WTC11 (cell line): ENCODE measurements at places on chromosomes 12 and 14. TPM values are rescaled to one million over a fixed set of nuclear protein-coding genes. Genes with fewer than 3 reads are reported as not detected.

RAN gene
- total RNA-seq, result 1,744 to 1,783 TPM (median 1,745 TPM) in 3 replicates

GALC gene
- total RNA-seq, result 10.6 to 10.9 TPM (median 10.7 TPM) in 3 replicates

PLEKHD1 gene
- 0.85 to 1.0 TPM (median 0.87 TPM) in 3 replicates for total RNA-seq

ST8SIA1 gene
- 2.3 to 2.8 TPM (median 2.3 TPM) in 3 replicates for total RNA-seq

PPP1R13B gene
- 9.3 to 10.3 TPM (median 10.0 TPM) in 3 replicates for total RNA-seq

CD163 gene
- total RNA-seq, result 0.77 to 1.1 TPM (median 0.96 TPM) in 3 replicates

CCDC60 gene
- 0.57 to 1.1 TPM (median 0.82 TPM) in 3 replicates for total RNA-seq

TMEM30B gene
- total RNA-seq, result 17.2 to 18.0 TPM (median 17.8 TPM) in 3 replicates

LTBR gene
- 4.0 to 6.1 TPM (median 4.5 TPM) in 3 replicates for total RNA-seq

CLEC2D gene
- total RNA-seq, result 6.2 to 9.8 TPM (median 7.1 TPM) in 3 replicates

TRIP11 gene
- 32.9 to 36.5 TPM (median 34.4 TPM) in 3 replicates for total RNA-seq

GRIP1 gene
- 16.7 to 29.0 TPM (median 22.5 TPM) in 3 replicates for total RNA-seq

GZMB gene
- total RNA-seq, result 0.68 to 1.4 TPM (median 0.82 TPM) in 3 replicates

WNT1 gene
- not detected in 3 replicates for total RNA-seq

AKT1 gene
- total RNA-seq, result 105 to 121 TPM (median 106 TPM) in 3 replicates

LHX5 gene
- total RNA-seq, result 1.5 to 3.0 TPM (median 1.6 TPM) in 3 replicates

TMED8 gene
- 12.8 to 14.2 TPM (median 13.4 TPM) in 3 replicates for total RNA-seq

CLEC2A gene
- 2.1 to 3.5 TPM (median 2.7 TPM) in 3 replicates for total RNA-seq

TMEM119 gene
- 0.16 to 0.25 TPM (median 0.20 TPM) in 3 replicates for total RNA-seq

FAM90A1 gene
- 0.35 to 0.44 TPM (median 0.39 TPM) in 3 replicates for total RNA-seq

ACVRL1 gene
- total RNA-seq, result 0.64 to 1.5 TPM (median 0.98 TPM) in 3 replicates

ABCD2 gene
- total RNA-seq, result 0.05 TPM in 2 of 3 replicates, not detected in the other

ZBTB25 gene
- total RNA-seq, result 11.9 to 14.0 TPM (median 13.1 TPM) in 3 replicates

TUNAR gene
- total RNA-seq, result 36.3 to 57.6 TPM (median 57.0 TPM) in 3 replicates

BDKRB1 gene
- total RNA-seq, result 0.11 to 0.27 TPM in 2 of 3 replicates, not detected in the other

SLC22A17 gene
- 42.3 to 52.4 TPM (median 51.4 TPM) in 3 replicates for total RNA-seq
